ENCODE measurements at places on chromosomes 16 and 17. TPM values are rescaled to one million over a fixed set of nuclear protein-coding genes. Genes with fewer than 3 reads are reported as not detected.

The FAM20A gene
- total RNA-seq, result not detected

The PPL gene
- total RNA-seq, result not detected

The CMTM2 gene
- total RNA-seq, result 0.17 TPM

The CMTM1 gene
- 8.1 TPM for total RNA-seq

The GGT6 gene
- not detected for total RNA-seq

The NUP88 gene
- 145 TPM for total RNA-seq

The ZKSCAN2 gene
- 6.1 TPM for total RNA-seq

The MPP2 gene
- total RNA-seq, result 1.6 TPM

The TBC1D3I gene
- 0.44 TPM for total RNA-seq

Data from activated CD8-positive, alpha-beta memory T cell treated with anti-CD3 and anti-CD28 coated beads for 36 hours (primary cell).